HT-29 (cell line): ENCODE measurements at places on chromosomes 3 and 15. TPM values are rescaled to one million over a fixed set of nuclear protein-coding genes. Genes with fewer than 3 reads are reported as not detected.

Gene CDCP1
- total RNA-seq, result 13.6 and 15.6 TPM in 2 replicates

Gene MYLK
- 15.0 and 20.5 TPM in 2 replicates for total RNA-seq

Gene GOLGA8J
- not detected in 2 replicates for total RNA-seq

Gene BFSP2
- total RNA-seq, result not detected in 2 replicates

Gene PLSCR2
- not detected in 2 replicates for total RNA-seq

Gene PLA2G4E
- not detected in 2 replicates for total RNA-seq

Gene SFMBT1
- 20.2 and 23.0 TPM in 2 replicates for total RNA-seq

Gene EXOG
- 1.6 and 5.1 TPM in 2 replicates for total RNA-seq

Gene SPINT1
- total RNA-seq, result 481 and 534 TPM in 2 replicates

Gene RTP3
- not detected in 2 replicates for total RNA-seq

Gene PP2D1
- not detected in 2 replicates for total RNA-seq

Gene FBXW12
- not detected in 2 replicates for total RNA-seq

DNA sequence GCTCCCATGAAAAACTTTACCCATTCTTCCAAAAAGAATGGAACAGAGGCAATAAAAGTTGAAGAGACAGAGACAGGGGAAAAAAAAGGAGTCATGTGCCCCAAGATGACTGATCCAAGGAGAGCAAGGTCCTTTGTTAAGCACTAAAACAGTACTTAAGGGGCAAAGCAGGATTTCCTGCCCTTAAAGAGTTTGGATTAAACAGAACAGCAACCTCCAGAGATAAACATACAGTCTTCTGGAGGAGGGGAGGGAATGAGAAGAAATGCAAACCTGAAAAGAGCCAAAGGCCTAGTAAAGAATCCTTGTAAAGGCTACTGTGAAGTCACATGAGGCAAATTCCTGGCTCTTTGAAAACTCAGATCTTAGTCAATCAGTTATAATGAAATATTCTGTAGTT, 38.2 kb downstream of the SHQ1 start:
- DNase-seq, result no peak

DNA sequence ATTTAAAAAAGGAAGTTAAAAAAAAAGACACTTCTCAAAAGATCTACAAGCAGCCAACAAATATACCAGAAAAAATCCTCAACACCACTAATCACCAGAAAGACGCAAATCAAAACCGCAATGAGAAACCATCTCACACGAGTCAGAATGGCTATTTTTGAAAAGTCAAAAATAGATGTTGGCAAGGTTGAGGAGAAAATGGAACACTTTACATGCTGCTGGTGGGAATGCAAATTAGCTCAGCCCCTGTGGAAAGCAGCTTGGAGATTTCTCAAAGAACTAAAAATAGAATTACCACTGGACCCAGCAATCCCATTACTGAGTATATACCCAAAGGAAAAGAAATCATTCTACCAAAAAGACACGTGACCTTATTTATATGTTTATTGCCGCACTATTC, 574.7 kb upstream of the ADAMTS9 start:
- no peak for DNase-seq

DNA sequence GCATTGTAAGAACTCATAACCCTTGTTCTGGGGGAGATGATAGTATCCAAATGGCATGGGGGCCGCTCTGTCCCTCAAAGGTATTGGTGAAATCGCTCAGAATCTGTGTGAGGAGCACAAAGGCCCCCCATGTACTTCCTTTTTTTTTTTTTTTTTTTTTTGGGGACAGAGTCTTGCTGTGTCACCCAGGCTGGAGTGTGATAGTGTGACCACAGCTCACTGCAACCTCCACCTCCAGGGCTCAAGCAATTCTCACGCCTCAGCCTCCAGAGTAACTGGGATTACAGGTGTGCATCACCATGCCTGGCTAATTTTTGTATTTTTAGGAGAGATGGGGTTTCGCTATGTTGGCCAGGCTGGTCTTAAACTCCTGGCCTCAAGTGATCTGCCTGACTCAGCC, 37.0 kb downstream of the CMTM8 start:
- DNase-seq, result no peak

DNA sequence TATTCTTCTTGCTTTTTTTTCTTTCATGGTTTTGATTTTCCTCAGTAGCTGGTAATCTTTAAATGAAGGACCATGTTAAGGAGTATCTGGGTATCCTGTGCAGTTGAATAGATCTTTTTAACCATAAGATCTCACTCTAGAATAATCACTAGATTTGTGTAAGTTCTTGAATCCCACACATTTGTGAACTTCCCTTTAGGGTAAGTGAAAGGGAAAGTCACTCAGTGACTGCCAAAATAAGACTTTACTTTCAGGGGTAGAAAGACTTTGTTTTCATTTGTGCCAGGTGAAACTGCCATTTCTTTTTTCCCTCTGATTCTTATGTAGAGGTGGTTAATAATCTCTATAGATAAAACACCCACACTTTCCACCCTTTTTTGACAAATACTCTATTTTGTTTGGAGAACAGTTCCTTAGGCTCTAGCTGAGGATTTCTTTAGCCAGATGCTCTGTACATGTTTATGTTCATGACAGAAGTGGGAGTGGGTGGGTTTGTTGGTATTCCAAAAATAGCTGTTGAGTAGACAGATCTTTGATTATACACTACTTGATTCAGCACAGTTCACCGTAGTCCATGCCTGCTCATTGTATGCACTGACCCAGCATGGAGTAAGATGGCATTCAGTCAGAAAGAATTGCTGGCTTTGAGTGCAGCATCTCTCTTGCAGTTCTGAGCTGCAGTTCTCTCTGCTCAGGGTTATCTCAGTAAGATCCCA, 28.5 kb downstream of the LRRC49 start:
- no peak for DNase-seq

- DNase-seq, result peak; percentile 43
These were observed 76.3 kb upstream of the COL8A1 start for GRCh38 chr3:99562138-99562537.

- DNase-seq, result peak; percentile 28
These were observed 4.1 kb downstream of the ISLR2 start for GRCh38 chr15:74134387-74135027.

GRCh38 chr15:27454281-27455075, 483.5 kb downstream of the GABRG3 start:
- DNase-seq, result no peak

GRCh38 chr15:88701561-88702095, 62.8 kb downstream of the ISG20 start:
- peak; percentile 59 for DNase-seq

GRCh38 chr3:56988458-56989168, 71.9 kb upstream of the SPATA12 start:
- peak; percentile 75 for DNase-seq

DNA sequence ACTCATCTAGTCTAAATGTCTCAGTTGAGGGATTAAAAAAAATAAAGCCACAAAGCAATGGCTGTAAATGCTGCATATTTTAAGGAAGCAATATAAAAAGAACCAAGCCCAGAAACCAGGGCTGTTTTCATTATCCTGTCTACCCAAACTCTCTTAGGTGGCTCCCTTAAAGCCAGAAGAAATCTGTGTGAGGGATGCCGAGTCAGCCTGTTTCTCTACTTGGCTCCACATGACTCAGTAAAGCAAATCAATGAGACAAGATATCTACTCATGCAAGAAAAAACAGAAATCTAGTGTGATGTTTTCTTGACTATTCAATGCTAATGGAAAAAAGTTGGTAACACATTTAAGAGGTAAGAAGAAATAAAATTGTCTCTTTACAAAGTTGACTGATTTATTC, 296.2 kb downstream of the ZBTB20 start:
- no peak for DNase-seq

- DNase-seq, result no peak
These were observed 34.4 kb downstream of the RARB start for GRCh38 chr3:25462495-25462894.

- DNase-seq, result no peak
These were observed 85.9 kb downstream of the FEZF2 start for GRCh38 chr3:62287392-62287927.

GRCh38 chr3:190694335-190695001, 168.0 kb downstream of the GMNC start:
- no peak for DNase-seq

DNA sequence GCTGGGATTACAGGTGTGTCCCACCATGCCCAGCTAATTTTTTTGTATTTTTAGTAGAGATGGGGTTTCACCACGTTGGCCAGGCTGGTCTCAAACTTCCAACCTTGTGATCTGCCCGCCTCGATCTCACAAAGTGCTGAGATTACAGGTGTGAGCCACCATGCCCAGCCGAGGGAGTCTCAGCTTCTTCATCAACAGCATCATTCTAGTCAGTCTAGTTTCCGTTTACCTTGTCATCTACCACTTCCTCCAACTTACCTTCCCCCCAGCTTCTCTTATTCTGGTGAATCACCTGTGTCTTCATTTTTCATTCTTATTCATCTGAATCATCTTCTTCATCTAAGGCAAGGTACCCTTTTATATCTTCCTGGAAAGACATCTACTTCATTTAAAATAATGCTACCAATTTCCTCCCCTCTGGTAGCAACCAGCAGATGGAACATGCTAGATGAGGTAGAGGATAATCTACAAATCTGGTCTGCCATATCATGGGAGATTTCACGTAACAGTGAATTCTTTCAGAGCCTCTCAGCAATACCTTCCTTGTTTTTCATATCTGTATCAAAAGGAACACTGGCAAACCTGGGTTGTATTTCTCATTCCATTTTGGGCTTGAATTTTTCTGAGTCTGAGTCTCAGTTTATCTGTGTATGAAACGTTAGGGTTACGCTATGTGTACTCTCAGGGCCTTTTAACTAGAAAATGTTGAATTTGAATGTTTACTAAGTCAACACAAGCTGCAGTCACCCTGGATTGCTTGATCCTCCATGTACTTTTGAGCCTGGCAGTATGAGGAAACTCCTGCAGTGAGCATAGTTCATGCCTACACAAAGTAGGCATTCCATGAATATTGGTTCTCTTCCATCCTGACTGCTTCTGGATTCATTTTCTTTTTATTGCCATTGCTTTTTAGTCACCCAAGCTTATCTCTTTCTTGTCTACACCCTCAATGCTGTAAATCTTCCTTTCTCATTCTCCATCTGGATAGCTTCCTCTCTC, 16.8 kb downstream of the LPP start:
- DNase-seq, result no peak

- no peak for DNase-seq
These were observed 37.1 kb downstream of the TMEM158 start for GRCh38 chr3:45188719-45189659.

DNA sequence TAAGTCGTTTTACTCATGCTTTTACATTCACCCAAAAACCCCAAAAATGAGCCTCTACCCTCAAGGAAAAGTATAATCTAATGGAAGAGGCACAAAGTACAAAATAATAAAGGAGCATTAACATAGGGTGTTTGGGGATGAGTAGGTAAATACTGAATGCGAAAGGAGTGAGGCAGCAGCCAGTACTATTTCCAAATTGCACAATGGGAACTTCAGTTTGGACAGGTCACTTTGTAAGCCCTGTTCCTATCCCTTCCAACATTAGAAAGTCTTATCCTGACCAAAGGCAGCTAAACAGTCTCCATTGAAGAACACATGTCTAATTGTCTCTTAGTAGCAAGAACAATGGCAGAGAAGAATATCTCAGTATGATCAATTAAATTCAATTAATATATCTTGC, 728.3 kb downstream of the GBE1 start:
- DNase-seq, result no peak

- peak; percentile 59 for DNase-seq
These were observed 682 bp downstream of the ITPKA start for GRCh38 chr15:41494190-41494921.

GRCh38 chr3:130729154-130729553, 17.5 kb downstream of the PIK3R4 start:
- no peak for DNase-seq

GRCh38 chr15:31023841-31024240, 32.4 kb upstream of the MTMR10 start:
- no peak for DNase-seq

GRCh38 chr3:138774529-138775253, 60.0 kb downstream of the PIK3CB start:
- peak; percentile 59 for DNase-seq

GRCh38 chr3:51717947-51718346, 11.1 kb downstream of the GRM2 start:
- DNase-seq, result no peak

GRCh38 chr15:39582977-39583595, 2.2 kb downstream of the THBS1 start:
- no peak for DNase-seq

GRCh38 chr3:121545049-121545573, 677 bp downstream of the POLQ start:
- peak; percentile 63 for DNase-seq

GRCh38 chr3:10459954-10460754, 45.2 kb downstream of the ATP2B2 start:
- peak; percentile 62 for DNase-seq

DNA sequence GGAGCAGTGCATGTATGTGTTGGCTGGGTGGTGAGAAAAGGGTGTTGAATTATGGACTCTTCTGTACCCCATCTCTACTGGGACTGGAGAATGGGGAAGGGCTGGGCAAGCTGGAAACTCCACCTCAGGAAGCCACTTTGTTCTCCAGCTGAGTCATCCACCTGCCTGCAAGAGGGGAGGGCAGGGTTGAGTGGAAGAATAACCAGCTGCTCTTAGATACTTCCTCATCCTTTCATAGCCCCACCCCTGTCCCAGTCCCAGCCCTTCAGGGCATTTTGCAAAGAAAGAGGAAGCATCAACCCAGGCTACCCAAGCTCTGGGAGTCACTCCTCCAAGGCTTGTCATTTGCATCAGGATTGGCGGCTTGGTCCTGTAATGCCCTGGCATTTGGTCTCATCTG, 33.1 kb downstream of the RAB11A start:
- peak; percentile 96 for DNase-seq

GRCh38 chr15:50381438-50381837, 26.4 kb upstream of the GABPB1 start:
- no peak for DNase-seq

DNA sequence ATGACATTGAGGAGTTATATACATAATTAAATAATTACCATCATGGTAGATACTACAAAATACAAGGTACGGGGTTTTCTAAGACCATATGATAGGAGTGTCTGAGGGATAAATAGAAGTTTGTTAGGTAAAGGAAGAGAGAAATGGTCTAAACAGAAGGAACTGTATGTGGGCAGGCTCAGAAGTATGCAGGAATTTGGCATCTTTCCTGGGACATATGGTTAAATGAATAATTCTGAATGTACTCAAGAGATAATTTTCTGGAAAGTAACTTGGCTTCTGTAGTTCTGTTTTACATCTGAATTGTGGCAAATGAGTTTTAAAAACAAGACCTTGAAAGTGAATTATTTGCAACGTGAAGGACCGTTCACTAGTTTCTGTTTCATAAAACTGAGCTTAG, 17.5 kb downstream of the LMCD1 start:
- no peak for DNase-seq
